ENCODE measurements at places on chromosomes 11 and 22. TPM values are rescaled to one million over a fixed set of nuclear protein-coding genes. Genes with fewer than 3 reads are reported as not detected.

- peak; percentile 16 for DNase-seq
These were observed 42.1 kb downstream of the PRDM10 start for GRCh38 chr11:129960216-129961214.

DNA sequence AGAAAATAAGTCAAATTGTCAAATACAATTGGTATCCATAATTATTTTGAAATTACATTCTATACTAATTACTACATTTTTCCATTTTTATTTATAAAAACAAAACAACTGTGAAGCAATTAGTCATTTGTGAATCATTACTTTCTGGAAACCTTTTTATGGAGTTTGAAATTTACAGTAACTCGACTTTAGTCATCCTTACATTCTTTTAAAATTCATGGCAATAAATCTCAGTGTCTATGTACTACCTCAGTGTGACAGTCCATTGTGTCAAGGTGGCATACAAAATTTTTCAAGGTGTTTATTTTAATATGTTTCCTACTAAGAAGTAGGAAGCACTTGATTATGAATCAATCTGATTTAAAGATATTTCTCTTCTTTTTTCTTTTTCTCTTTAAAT, 1949.4 kb upstream of the RAG2 start:
- no peak for DNase-seq

DNA sequence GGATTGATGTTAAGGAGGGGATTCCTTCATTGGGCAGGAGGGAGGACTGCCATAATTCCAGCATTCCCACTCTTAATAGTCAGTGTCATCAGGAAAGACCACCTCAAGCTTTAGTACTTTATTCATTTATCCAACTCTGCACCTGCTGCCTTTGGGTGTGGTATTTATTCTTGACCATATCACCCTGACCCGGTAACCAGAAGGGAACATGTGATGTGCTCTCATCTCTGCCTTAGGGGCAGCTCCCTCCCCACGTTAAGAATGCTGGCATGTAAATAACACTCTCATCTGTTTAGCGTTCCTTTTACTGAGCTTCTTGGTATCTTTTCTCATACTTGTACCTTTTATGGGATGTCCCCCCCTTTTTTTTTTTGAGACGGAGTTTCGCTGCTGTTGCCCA, 7.7 kb downstream of the CAT start:
- DNase-seq = no peak

GRCh38 chr11:86145439-86146156, 76.7 kb upstream of the PICALM start:
- no peak for DNase-seq

DNA sequence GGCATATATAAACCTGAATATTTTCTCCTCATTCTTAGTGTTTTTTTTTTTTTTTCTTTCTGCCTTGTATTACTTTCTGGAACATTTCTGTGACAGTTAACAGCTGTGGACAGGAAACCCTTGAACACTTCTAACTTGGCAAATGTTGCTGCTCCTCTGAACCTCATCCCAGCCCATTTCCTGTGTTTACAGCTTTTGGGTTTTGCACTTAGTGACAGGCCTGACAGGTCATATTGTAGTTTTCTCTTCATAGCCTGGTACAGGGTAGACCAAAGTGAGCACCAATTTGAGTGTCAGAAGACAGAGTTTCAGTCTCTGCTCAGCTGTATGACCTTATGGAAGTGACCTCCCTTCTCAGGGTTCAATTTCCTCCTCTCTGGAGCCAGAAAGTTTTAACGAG, 91.6 kb downstream of the STIM1 start:
- DNase-seq = no peak

GRCh38 chr11:80782135-80782885, 1341.5 kb upstream of the TENM4 start:
- no peak for DNase-seq

GRCh38 chr11:29534836-29535235, 482.0 kb downstream of the KCNA4 start:
- DNase-seq = no peak

GRCh38 chr11:96967616-96968015, 577.8 kb downstream of the JRKL start:
- DNase-seq = no peak

- no peak for DNase-seq
These were observed 3.8 kb downstream of the RSPH14 start for GRCh38 chr22:23137905-23138561.

DNA sequence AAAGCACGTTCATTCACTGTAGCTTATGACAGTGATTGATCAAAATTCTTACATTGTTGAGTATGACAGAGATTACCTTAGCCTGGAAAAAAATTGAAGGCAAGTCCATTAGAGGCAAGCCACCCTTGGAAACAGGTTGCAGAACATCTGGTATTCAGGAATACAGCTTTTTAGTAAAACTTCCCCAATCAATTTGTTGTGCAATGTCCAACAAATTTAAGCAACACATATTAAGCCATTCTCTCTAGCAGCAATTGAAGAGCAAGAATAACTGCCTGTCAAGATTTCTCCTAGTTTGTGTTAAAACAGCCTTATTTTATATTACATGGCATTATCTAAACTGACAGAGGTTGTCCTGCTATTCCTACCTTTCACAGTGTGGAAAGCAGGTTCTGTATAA, 37.0 kb downstream of the BCL2L13 start:
- DNase-seq = no peak

DNA sequence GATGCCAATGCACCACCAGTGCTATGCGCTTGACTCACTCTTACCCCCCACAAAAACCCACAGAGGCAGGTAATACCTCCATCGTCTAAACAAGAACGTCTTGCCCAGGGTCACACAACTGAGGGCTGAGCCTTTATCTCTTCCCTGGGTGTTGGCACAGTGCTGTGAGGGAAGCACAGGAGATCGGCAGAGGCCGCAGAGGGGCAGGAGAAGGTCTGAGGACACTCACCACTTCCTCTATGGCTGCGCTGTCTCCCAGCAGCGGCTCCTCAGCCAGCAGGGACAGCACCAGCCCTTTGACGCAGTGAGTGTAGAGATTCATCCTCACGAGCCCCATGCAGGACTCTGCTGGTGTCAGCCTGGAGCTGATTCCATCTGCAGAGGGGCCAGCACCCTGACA, 19.9 kb downstream of the HPS4 start:
- no peak for DNase-seq

DNA sequence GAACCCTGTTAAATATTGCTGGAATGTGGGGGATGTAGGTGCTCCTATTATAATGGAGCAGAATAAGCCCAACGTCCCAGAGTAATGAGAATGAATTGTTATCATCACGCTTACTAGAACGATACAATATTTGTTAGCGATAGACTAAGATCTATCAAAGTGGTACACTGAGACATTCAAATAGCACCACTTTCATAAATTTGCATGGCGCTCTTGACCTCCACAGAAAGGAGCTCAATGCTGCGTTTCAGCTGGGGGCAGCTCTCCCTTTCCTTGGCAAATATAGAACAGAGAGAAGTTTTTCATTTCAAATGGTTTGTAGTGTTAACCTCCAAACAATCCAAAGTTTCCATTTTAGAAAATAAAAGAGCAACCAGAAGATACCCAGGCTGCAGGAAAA, 38.2 kb upstream of the BLID start:
- DNase-seq = no peak

DNA sequence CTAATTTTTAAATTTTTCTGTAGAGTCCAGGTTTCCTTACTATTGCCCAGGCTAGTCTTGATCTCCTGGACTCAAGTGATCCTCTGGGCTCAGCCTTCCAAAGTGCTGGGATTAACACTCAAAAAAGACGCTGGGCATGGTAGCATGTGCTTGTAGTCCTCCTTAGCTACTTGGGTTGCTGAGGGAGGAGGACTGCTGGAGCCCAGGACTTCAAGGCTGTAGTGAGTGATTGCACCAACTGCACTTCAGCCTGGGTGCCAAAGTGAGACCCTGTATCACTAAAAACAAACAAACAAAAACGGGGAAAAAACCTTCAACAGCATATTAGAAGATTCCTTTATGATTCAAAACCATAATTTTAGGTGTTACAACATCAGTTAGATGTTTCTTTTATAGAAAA, 44.6 kb downstream of the RSF1 start:
- DNase-seq = no peak

GRCh38 chr11:72234514-72234830, 9.5 kb downstream of the PHOX2A start:
- no peak for DNase-seq

- DNase-seq = no peak
These were observed 77.4 kb downstream of the CWC15 start for GRCh38 chr11:94895971-94896370.

DNA sequence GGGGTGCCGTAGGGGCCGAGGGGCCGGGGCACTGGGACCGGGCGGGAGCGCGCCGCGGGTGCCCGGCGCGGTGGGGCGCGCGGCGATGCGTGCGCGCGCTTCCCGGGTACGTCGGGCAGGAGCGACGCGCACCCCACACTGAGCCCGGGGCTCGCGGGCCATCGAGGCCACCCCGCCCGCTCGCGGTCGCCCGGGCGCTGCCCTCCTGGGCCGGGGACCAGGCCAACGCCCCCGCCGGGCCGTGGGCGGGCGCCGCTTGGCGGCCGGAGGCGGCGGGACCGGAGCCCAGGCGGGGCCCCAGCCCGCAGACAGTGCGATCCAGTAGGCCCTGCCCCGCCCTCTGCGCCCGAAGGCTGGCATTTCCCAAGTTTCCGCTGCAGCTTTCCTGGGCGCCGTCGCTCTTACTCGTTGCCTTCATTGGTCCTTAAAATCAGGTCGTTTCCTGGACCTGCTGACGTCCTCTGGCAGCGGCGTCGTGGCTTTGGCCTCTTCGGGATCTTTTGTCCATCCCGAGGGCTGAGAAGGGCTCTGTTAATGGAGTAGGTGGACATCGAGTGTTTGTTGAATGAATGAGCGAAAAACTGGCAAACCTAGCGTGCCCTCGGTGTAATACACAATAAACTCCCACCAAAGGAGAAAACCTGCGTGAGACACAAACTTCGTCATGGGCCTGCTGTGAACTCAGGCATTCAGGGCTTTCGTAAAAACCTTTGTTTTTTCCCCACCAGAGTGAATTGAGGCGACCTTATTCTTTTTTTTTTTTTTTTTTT, 638 bp downstream of the PARVA start:
- peak; percentile 74 for DNase-seq

DNA sequence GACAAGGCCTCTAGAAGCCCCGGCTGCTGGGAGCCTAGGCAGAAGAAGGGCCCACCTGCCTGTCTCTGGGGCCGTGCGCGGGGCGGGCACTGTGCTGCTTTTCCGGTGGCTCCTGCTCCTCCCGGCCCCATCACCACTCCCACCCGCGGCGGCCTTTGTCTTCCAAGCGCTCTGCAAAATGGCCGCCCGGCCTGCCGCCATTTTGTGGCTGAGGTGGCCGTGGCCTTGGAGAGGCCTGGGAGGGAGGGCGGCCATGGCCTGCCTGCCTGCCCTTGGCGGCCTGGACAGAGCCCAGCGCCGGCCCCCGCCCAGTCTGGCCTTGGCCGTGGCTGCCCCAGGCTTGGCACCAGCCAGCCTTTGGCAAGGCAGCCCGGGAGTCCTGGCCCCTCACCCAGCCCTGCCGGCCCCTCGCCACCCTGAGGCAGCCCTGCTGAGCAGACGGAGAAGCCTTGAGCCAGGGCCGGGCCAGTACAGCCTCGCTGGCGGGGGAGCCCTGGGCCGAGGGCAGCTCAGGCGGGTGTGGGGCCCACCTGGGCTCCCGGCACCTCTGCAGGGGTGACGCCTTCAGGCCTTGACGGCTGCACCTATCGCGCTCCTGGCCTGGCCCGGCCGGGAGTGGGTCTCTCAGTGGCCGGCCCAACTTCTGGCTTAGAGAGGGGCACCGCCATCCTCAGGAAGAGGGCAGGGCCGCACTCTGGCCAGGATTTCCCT, 46.0 kb upstream of the PPARA start:
- no peak for DNase-seq

DNA sequence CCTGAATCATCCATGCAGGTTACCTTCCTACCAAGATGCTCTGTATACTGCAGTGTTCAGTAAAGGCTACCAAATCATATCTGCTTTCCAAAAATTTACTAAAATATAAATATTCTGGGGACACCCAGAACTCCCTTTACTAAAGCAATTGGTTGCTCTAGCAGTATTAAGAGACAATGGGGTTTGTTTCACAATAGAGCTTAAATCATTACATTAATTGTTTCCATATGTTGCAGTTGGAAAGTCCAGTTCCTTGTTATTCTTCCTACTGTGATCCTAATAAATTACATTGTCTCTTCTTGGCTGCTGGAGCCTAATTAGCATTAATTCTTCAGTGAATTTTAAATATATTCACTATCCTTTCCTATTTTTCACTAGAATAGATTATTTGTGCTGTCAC, 316.0 kb upstream of the MTNR1B start:
- DNase-seq = no peak

DNA sequence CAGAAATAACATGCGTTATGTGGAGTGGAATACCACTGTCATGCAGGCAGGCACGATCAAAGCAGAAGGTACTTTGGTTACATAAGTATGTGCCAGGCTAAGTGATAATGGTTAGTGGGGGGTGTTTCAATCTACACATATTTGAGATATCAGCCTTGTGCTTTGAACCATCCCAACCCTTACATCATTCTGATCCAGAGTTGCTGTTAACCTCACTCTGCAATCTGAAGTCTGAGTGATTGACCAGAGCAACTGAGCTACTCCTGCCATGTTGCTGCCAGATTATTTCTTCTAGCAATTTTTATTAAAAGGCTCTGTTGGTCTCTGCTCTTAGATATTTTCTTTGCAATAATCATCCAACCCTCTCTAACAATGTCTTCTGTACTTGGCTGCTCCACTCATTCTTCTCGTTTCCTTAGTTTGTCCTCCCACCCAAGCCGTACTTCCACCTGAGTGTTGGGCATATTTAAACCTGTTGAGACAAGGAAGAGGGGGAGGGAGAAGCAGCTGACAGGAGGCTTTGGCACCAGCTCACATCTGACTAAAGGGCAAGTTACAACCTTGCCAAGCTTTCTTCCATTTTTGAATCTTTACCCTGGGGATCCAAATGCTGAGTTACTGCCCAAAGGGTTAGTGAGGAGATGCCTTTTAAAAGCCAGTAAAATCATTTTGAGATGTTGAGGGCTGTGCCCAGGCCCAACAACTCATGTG, 114.1 kb upstream of the SESN3 start:
- DNase-seq = no peak

DNA sequence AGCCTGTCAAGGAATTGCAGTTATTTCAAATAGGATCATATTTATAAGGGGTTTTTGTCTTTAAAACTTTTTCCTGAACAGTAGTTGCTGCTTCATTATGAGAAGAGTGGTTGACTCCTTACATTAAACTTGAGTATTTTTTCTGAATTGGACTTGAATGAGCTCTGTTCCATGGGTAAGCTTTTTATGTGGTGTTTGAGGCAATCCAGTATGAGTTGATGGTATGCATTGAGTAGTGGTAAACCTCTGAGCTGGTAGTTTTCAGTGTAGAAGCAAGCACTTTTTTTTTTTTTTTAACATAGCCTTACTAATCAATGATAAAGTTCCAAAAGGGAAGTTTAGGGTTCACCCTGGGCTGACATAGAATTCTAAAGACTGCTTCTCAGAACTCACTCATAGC, 3.4 kb downstream of the KMT2A start:
- no peak for DNase-seq

GRCh38 chr11:68089679-68090078, 31.5 kb downstream of the CHKA start:
- DNase-seq = no peak

Gene IL17REL
- total RNA-seq = not detected

Gene MMP1
- total RNA-seq = 23.3 TPM

Gene SYT8
- not detected for total RNA-seq

Gene NXPE4
- total RNA-seq = not detected

Gene TYR
- not detected for total RNA-seq

Gene ADAMTS8
- total RNA-seq = 0.02 TPM

Gene CALCA
- 1.3 TPM for total RNA-seq

Gene TEX12
- not detected for total RNA-seq

Gene PRG3
- total RNA-seq = not detected

Gene IGF2
- 0.15 TPM for total RNA-seq

Gene MS4A4A
- not detected for total RNA-seq

Gene PDGFB
- total RNA-seq = not detected
